ENCODE measurements at places on chromosomes 13 and 19.

- DNase-seq, result no peak
Measured at GRCh38 chr13:75458696-75459422, 23.1 kb downstream of the TBC1D4 start.

GRCh38 chr13:50521831-50522149 is 321.7 kb downstream of the DLEU7 start:
- no peak for DNase-seq

DNA sequence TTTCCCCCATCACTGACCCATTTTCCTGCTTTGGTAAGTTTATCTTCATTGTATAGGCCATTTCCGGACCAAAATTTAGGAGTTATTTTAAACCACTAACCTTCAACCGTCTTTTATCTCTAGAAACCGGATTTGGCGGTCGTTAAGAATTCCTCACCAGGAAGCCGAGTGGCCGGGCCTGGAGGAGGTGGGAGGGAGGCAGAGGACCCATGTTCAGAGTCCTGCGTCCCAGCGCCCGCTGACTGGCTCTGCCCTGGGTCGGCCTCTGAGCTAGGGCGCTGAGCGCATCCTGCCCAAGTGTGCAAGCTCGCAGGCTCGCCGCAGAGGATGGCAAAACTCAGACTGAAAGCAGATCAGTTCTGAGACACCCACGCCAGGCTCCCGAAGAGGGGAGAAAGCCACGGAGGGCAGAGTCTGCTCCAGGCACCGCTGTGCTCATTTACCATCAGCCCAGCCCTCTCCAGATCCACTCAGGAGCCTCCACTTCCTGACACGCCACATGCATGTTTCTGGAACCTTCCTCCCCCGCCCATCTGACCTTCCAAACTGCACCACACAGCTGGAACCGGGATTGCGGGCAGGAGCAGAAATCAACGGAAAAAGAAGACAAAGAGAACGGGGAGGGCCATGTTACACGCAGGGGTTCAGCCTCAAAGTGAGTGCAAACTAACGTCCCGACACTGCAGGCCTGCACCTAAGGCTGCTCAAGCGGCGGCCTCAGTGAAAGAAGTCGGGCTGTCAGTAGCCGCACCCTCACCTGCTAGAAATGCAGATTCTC is 8.3 kb downstream of the COL4A1 start:
- no peak for DNase-seq

DNA sequence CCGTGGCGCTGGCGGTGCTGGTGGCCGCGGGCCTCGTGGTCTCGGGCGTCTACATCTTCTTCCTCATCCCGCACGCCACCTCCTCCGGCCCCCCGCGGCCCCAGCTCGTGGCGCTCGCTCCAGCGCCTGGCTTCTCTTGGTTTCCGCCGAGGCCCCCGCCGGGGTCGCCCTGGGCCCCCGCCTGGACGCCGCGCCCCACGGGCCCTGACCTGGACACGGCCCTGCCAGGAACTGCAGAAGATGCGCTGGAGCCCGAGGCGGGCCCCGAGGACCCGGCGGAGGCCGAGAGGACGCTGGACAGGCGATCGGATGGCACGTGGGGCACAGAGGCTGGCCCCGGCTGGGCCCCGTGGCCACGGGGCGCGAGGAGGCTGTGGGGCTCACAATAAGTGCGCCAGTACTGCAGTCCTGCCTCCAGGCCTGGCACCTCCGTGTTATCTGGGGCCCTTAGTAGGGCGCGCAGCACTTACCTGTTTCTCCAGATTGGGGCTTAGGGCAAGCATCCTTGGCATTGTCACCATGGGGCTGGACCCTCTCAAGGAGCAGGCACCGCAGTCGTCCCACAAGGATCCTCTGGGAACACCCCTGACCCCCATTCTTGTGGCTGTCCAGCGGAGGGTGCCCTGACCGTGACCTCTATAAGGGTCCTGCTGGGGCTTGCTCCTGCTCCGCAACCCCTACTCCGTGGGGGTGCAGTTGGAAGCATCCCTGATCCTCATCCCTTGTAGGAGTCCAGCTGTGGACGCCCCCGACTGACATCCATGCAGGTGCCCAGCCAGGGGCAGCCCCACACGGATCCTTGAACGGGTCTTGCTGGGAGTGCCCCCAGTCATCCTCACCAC is 1.5 kb downstream of the RNF225 start:
- DNase-seq, result no peak

GRCh38 chr13:60165391-60166099 is 1.8 kb upstream of the DIAPH3 start:
- no peak for DNase-seq

DNA sequence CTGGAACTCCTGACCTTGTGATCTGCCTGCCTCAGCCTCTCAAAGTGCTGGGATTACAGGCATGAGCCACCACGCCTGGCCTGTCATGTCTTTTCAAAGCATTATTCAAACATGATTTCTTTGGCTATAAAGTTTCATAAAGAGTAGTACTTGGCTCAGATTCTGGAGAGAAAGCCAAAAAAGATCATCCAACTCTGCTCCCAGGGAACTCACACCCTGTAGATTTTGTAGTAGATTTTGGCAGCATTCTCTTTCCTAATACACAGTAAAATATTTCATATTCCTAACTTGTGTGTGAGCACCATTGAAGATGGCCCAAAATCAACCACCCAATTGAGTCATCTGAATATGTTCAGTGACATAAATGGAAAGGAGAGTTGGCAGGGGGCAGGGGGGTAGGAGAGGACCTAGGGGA is 48.4 kb downstream of the CAB39L start:
- no peak for DNase-seq

DNA sequence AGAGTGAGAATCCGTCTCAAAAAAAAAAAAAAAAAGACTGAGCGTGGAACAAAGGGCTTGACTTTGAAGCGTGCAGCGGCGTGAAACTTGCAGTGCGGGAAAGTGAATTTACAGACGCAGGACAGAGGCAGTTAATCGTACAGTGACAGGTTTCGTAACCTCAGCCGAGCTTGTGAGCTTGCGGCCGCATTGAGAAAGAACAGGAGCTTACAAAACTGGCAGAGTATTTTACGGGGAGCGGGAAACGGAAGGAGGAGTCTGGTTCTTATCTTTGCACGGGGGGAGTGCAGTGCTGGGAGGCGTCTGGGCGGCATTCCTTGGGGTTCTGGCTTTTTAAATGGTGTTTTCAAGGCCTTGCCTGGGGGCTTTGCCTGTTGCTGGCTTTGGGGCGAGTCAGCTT is 6.0 kb upstream of the BSG start:
- DNase-seq, result no peak

DNA sequence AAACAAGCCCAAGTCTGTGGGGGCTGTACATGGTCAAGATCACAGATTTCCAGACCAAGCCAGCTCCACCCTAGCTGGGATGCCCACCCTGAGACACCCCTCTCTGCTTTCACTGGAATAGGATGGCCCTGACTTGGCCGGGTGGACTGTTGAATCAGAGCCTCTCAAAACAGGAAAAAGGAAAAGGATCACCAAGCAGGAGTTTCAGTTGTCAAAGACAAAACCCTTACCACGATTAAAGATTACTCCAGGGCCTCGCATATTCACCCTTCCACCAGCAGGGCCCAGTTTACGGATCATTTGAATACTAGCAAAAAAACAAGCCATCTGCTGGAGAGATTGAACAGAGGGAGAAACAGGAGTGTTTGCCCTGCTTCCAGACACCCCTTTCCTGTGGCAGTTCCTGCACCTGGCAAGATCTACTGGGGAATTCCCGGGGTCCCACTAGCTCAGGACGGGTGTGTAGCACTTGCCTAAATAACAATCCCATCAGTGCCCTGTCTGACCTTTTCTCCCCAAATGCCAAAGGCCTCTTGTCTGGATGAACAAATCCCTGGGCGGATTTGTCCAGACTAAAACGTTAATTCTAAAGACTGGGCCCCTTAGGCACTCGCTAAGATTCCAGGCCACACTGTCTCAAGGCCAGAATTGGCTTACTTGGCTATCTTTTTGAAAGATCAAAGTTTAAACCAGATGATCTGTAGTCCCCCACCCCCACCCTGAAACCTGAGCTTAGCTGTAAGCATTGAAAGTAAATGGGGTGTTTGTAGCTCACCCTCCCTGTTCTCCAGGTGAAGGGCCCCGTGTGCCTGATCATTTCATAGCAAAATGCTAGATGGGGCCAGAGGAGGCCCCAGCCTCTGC is 38.4 kb downstream of the ACTN4 start:
- no peak for DNase-seq

GRCh38 chr19:42121656-42122069 is 10.6 kb downstream of the POU2F2 start:
- DNase-seq, result peak; percentile 80

GRCh38 chr19:36986131-36986530 is 70.0 kb downstream of the ZNF568 start:
- no peak for DNase-seq

DNA sequence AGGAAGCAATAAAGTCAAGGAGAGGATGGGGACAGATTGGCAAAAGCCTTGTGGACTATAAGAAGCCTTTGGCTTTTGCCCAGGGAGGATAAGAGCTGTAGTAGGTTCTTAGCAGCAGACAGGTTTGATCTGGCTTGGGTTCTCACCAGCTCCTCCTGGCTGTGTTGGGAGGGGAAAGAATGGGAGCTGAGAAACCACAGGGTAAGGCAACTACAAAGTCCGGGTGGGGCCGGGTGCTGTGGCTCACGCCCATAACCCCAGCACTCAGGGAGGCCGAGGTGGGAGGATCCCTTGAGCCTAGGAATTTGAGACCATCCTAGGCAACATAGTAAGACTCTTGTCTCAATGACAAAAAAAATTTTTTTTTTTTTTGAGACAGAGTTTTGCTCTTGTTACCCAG is 20.6 kb downstream of the NECTIN2 start:
- no peak for DNase-seq

- no peak for DNase-seq
Measured at GRCh38 chr19:38649305-38650171, 2.1 kb downstream of the ACTN4 start.

DNA sequence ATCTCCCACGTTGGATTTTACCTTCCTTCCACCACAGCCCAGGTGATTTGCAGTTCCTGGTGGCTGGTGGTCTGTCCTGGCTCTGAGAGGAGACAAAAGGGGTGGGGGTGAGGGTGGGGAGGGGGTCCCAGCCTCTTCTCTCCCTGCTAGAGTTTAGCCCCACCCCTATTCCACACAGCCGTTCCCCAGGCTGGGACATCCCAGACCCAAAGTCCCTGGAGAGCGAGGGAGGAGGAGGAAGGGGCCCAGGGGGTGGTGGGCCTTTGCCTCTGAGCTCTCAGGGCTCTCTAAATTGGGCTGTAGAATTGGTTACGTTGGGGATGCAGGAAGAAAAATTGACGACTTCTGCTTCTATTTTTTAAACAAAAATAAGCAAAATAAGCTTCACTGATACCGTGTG is 81.9 kb downstream of the SLC6A16 start:
- DNase-seq, result no peak

DNA sequence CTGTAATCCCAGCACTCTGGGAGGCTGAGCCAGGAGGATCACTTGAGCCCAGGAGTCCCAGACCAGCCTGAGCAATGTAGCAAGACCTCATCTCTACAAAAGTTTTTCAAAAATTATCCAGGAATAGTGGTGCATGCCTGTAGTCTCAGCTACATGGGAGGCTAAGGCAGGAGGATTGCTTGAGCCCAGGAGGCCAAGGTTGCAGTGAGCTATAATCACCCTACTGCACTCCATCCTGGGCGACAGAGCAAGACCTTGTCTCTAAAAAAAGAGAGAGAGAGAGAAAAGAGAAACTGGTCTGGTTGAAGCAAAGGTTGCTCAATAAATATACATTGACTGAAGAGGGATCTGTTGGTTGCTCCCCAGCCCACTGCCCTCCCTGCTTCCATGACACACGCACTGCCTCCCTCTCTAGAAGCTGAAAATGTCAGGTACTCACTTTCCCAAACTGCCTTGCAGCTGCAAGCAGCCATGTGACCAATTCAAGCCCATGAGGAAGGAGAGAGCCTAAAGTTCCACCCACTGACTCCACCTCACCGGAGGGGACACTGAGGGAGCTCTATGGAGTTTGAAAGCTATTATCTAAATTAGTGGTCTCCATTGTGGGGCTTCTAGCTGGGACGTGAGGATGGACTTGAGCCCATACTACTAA is 14.0 kb downstream of the CEACAM16 start:
- DNase-seq, result no peak

GRCh38 chr13:77492982-77493381 is 42.5 kb upstream of the SCEL start:
- no peak for DNase-seq

DNA sequence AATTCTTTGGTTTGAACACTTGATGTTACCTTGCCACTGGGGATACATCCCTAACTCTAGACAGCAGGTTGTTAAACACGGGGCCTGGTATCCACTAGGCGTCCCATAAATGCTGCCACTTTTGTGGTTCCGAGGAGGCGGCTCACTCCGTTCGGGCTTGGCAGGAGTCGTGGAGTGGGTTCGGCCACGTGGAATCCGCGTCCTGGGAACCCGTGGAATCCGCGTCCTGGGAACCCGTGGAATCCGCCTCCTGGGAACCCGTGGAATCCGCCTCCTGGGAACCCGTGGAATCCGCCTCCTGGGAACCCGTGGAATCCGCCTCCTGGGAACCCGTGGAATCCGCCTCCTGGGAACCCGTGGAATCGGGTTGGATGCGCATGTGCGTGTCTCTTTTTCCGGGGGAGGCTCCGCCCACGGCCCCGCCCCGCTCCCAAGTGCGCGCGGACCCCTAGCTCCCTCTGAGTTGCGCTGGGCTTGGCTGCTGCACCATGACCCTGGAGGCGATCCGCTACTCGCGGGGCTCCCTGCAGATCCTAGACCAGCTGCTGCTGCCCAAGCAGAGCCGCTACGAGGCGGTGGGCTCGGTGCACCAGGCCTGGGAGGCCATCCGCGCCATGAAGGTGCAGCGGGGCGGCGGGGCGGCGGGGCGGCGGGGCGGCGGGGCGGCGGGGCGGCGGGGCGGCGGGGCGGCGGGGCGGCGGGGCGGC is at the start of gene MRI1:
Gene MRI1 (plus strand): TSS at position 422 of the 707 bp plus-strand sequence. CDS start 67 bp downstream, at position 489.
- DNase-seq, result peak; percentile 69

DNA sequence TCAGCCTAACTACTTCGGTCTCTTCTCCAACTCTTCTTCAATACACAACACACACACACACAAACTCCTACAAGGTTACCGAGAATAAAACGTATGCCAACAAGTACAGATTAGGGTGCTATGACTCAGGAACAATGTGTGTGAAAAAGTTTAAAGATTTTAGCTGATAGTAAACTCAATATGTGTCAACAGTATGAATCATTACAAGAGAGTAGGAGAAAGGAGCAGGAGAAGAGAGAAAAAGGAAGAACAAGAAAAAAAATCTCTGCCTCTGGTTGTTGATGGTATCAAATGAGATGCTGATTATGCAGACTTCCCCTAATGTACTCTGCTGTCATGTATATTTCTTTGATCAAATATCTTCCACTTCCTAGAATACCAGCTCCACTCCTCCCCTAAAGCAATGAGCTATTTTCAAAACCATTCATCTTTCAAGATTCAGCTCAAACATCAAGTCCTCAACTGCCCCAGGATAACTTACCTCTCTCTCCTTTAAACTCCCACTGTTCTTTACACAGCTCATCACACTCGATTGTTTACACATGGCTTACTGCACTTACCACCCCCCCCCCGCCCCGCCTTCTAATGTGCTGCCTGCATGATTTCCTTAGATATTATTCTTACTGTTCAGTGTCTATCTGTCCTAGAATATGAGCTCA is 95.6 kb downstream of the FAM216B start:
- no peak for DNase-seq

GRCh38 chr13:69566104-69566716 is 541.4 kb upstream of the ATXN8OS start:
- no peak for DNase-seq
